ENCODE measurements at places on chromosomes 2 and 18.

- no peak for DNase-seq
These were observed 120.6 kb downstream of the NDUFA10 start for GRCh38 chr2:239904496-239904895.

DNA sequence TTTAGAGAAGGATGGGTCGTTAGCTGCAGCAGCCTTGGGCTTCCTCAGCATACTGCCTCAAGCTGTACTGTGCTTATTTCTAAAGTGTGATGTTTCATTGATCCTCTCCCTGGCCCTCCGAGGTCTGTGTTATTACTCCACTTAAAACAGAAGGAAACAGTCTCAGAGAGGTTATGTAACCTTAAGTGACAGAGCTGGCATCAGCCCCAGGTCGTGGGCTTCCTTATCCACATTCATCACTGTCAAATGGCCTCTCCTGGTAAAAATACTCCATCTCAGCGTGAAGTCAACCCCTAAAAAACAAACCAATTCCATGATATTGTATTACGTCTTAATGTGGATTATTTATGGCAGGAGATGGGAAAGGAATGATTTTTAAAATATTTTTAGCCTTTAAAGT is 153.3 kb upstream of the NOSTRIN start:
- DNase-seq: no peak

DNA sequence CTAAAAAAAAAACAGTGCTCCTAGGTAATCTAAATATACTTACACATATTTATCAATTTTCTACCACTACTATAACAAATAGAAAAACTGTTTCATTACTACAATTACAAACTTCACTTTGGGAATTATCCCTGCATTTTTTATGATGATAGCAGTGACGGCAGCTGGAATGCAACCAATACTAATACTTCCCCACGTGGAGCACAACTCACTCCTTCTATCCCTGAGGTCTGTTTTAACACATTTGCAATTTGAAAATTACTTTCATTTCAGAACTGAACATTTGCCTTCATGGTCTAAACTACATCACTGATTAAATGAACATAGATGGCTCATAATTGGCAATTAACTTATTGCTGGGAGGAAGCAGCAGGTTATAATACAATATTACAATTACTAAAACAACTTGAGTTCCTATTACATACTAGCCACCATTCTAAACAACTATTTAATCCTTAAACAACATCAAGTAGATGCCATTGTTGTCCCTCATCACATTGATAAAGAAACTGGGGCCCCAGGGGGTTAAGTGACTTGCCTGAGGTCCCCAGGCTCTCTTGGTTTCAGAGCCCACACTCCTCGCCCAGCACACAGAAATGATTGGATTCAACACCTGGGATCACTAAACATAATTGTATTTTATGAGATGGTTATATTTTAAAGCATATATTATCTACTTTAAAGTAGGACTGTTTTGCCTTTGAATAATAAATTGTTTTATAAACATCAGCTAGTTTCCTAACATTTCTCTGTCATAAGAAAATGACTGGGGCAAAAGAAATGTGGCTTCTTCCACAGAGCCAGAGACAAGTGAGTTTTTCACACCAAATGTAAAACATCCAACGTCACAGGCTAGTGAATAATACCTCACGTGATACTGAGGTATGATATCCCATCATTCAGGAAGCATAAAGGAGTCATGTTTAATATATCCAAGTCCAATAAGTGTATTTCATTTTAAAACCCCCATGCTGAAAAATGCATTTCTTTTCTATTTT is 6.2 kb downstream of the COLEC12 start:
- DNase-seq: no peak

- DNase-seq: no peak
These were observed 44.2 kb upstream of the DYNC2LI1 start for GRCh38 chr2:43729491-43730174.

DNA sequence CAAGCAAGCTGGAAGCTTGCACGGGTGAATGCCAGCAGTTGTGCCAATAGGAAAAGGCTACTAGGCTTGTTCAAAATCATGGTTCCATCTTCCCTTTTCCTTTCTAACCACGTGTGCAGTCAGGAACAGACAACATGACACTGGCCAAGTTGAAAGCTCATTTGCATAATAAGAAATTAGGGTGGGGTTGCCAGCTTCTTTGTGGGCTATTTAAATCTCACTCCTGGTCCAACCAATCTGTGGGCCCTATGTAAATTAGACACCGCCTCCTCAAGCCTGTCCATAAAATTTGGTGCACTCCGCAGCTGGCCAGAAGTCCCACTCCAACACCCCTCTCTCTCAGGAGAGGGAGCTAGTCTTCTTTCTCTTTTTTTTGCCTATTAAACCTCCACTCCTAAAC is 1948.4 kb upstream of the PIK3C3 start:
- no peak for DNase-seq

DNA sequence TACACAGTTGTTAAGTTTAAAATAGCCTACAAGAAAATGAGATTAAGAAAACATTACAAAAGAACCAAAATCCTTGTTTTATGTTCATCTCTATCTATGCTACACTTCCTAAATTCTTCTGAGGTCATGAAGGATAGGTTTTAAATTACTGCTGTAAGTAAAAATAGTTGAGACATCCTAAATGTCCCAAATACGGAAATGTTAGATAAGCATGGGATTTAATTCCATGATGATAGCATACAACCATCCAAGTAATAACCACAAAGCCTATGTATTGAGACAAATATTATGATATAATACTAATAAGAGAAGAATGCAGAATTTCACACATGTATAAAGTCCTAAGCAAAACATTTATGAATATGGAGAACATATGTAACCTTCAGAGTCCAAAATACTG is 34.1 kb downstream of the PIEZO2 start:
- no peak for DNase-seq

DNA sequence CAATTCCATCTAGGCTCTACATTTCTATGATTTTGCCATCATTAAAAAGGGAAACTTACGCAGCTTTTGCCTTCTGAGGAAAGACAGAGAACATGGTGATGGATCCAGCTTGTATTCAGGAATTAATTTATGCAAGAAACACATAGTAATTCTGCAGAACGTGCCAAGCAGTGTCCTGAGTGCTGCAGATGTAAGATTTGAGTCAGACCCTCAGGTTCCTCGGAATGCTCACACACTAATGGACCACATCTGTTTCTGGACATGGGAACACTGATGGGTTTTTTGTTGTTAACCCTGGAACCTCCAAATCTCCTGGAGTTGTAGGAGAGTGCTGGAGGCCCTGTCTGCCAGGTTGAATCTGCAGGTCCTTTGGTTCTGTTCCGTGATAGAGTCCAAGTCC is 132.9 kb downstream of the SETBP1 start:
- DNase-seq: no peak

DNA sequence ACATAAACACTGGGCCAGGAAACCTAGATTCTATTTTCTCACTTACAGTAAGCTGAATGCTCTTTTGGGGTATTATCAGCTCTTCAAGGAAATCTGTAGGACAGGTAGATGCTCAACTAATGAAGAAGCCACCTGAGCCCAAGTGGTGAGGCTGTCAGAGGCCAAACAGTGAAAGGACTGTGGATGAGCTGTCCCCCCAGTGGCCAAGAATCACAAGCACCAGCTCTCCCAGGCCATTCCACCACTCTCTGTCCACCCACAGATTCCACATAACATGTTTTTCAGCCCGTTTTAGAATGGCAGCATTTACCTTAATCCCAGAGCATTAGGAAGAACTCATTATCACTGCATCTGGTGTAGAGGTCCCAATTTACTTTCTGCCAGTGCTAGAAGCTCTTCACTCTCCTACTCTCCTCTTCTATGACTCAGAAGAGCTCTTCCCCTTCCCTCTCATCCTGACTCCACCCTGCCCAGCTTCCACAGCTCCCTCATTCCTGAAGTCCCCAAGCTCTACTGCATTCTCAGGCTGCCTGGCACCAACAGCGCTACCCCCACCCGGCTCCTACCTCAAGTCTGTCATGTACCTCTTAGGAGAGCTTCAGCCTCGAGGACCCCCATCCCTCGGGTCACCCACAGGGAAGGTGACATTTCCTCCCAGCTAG is 43.8 kb upstream of the GORASP2 start:
- DNase-seq: no peak

DNA sequence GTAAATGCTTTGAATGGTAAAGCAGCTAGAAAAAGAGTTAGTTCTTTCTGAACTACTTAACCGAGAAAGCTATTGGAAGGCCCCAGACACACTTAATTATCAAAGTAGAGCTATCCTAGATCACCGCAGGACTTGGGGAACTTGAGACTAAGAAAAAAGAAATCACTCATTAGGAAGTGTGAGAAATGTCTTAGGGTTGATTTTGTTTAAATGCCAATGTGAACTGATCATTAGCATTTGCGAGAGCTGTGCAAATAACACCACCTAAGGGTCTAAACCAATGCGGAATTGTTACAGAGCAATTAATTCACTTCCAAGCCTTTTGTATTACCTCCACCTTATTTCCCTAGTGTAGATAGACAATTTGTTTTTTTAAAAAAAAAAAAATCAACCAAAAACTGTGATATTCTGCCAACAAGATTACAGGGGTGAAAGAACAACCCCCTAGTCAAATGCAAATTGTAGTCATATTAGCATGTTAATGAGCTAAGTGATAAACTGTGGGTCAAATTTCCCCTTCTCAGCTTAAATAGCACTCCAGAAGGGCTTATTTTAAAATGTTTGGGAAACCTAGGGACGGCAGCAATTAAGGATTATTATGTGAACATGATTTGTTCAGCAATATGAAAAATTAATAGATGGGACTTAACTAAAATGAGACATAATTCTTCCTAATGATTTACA is 246.2 kb upstream of the STON1 start:
- DNase-seq: no peak

GRCh38 chr18:73724958-73725357 is 422.7 kb downstream of the FBXO15 start:
- no peak for DNase-seq

DNA sequence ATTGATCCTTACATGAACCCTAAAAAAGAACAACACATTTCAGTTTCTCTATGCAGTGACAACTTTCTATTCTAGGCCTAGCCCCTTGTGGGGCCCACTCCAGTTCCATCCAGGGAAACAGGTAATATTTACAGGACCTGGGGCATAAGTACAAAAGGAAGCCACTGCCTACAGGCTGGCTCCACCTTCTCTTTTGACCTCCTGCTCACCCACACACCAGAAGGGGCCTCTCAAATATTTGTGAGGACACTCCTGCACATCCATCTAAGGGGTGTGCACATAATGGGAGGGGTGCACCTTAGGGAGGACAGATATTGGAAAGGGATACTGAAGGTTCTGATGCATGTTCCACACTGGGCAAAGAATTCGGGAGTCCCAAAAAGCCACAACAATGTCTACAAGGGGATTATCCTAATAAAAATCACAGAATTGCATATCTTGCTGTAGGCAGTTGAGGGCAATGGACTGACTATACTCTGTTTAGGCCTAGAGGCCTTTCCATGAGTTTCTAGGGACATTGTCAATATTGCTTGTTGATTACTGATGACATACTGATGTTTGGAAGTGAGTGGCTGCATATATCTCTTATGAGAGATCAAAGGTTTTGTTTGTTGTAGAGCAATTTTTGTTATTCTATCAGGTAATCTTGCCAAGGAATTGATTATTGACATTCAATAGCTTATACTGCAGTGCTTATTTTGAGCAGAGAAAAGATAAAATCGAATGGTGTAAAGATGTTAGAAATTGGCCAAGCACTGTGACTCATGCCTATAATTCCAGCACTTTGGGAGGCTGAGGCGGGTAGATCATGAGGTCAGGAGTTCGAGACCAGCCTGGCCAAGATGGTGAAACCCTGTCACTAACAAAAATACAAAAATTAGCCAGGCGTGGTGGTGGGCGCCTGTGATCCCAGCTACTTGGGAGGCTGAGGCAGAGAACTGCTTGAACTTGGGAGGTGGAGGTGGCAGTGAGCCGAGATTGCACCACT is 23.8 kb upstream of the HNRNPA3 start:
- no peak for DNase-seq

GRCh38 chr2:58860586-58860985 is 619.5 kb upstream of the FANCL start:
- no peak for DNase-seq

DNA sequence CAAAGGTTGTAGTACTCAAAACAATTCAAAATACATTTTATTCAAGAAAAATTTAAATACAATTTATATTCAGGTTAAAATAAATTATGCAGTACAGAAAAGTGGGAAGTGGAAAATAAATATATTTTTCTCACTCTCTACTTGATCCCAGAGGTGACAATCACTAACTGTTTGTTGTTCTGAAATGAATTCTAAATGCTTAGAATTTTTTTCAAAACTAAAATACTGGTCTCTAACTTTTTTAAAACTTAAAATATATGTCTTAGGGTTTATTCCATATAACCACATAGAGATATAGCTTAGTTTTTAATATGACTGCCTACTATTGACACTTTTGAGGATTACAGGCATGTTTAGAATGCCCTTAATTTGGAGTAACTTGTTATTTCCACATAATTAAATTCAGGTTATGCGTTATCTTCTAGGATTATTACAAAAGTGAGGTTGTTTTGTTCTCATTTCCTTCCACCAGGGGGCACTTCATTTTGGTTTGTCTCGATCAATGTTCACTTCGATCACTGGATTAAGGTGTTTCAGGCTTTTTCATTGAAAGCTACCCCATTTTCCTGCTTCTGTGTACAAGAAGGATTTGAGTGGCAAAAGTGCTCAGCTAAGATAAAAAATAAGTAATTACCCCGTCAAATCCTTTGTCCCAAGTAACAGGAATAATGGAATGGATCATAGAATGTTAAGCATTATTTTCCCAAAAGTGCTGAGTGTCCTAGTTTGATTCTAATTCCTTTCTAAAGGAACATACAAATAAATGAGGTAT is 27.1 kb upstream of the TFPI start:
- DNase-seq: no peak

- DNase-seq: no peak
These were observed 10.9 kb downstream of the TRIB2 start for GRCh38 chr2:12727641-12728040.

DNA sequence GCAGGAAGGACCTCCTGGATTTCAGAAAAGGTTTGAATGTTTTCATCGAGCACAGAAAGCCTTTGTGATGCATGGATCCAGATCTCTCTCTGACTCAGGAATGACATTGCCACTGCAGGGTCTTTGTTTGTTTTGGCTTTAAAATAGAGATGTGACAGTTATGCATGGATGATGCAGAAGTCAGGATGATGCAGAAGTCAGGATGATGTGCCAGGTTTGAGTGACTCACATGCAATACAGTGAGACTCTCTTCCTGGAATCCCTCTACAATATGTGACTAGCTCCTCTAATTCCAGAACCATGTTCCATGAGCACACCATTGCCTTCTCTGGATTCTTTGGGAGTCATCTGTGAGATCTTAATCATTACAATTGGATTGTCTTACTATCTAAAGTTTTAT is 177.9 kb upstream of the RAB6C start:
- DNase-seq: no peak

GRCh38 chr2:12731701-12732280 is 15.1 kb downstream of the TRIB2 start:
- no peak for DNase-seq

GRCh38 chr2:69565431-69565839 is 78.1 kb downstream of the AAK1 start:
- DNase-seq: peak; percentile 27

DNA sequence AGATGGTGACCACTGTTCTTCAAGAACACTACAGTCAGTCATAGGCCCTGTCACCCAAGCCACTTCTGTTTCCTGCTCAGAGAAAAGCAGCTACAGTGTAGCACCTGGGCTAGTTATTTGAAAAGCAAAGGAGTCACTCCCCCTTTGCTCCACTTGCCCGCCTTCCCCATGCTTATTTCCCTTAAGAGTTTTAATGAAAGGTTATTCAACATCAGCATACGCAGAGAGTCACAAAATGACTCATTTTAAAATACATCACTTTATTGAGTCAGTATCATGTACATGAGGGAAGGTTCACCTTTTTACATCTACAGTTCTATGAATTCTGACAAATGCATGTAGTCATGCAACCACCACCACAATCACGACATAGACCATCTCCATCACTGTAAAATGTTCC is 71.3 kb downstream of the TNFRSF11A start:
- DNase-seq: no peak
